Activated CD8-positive, alpha-beta memory T cell treated with anti-CD3 and anti-CD28 coated beads, Interleukin-2, amount 50 U/mL, for 4 hours (primary cell): ENCODE measurements at places on chromosomes 7 and 10.

GRCh38 chr7:18345641-18346234 is 149.8 kb upstream of the HDAC9 start:
- DNase-seq: peak; percentile 17

GRCh38 chr10:52313256-52313932 is 687 bp upstream of the DKK1 start:
- no peak for DNase-seq

DNA sequence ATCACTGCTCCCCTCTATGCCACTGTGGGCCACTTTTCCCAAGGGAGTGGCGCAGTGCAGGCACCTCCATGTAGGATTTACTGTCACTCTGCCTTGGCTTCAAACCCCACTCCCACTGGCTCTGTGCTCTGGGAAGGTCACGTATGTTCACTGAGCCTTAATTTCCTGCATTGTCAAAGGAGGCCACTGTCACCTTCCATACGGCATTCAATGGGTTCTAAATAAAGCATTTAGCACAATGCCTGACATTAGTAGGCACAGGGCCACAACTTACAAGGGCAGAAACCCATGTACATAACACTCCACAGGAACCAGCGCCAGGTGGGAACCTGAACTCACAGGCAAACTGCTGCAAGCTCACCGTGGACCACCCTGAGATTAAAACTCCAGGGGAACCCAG is 196.4 kb downstream of the USP6NL start:
- DNase-seq: no peak

- no peak for DNase-seq
These were observed 57.0 kb downstream of the ICA1 start for GRCh38 chr7:8205031-8205387.

GRCh38 chr10:11177926-11178471 is 160.3 kb downstream of the CELF2 start:
- no peak for DNase-seq

DNA sequence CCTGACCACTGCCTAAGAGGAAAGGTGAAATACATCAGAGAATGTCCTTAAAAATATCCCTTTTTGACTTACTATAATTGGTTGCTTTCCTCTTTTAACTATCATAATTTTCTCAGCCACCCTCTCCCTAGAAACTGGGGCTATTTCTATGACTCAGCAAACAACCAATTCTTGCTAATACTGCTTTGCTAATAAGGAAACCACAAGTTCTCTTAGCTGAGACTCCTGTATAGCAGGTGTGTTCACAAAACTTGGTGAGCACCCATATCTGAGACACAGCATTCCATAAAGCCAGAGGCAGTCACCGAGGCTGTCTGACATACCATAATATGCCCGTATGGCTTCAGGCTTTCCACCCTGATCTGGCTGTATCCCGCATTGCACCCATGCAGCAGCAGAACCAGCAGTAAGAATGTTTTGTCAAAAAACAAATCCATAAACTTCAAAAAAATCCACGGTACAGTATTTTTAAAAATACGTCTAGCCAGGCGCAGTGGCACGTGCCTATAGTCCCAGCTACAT is 191.7 kb upstream of the C7orf33 start:
- no peak for DNase-seq

- DNase-seq: no peak
These were observed 143.1 kb downstream of the GNAI1 start for GRCh38 chr7:80277434-80278427.

GRCh38 chr10:36428507-36428906 is 696.9 kb upstream of the ANKRD30A start:
- DNase-seq: no peak

DNA sequence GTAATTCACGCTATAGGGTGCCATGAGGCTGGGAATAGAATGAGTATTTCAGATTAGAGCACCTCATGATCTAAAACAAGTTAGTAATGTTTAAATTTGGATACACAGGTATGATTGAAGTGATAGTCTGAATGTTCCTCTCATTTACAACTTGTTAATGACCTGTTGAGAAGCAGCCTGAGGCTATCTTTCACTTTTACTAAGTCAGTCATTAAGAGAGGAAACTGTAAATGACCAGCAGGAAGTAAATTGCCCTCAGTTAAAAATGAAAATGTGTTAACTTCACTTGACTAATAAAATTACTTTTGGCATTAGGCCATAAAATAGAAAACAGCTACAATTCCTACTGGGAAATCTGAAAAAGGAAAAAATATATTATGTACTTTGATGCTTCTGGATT is 1042.0 kb downstream of the DNAJB9 start:
- DNase-seq: no peak

DNA sequence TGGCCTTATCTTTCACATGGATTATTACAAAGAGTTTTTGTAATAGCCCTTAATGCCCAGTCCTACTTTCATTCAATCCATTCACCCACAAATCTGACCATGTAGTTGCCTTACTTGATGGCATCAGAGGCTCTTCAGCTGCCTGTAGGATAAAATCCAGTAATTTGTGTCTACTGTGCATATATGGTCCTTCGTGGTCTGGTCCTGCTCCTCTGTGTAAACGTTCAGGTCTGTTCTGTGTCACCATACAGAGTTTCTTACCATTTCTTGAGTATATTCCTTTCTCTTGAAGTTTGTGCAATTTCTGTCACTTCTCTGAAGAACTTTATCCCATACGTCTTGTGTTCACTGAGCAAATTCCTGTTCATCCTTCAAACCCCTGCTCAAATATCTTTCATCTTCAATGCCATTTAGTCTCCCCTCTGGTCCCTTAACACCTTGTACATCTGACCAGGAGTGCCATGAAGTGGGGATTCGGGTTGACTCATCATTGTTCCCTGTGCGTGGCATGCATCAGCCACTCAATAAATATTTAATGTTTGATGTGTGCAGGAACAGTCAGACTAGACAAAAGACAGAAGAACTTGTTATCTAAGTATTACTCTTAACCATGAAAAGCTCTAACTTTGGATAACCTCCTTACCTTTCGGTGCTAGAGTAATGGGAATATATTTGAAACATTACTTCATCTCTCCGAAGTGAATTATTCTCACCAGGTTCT is 98.6 kb upstream of the RPA3 start:
- no peak for DNase-seq

GRCh38 chr10:62903828-62904227 is 87.7 kb upstream of the EGR2 start:
- no peak for DNase-seq

GRCh38 chr10:95706573-95706972 is 12.8 kb upstream of the TCTN3 start:
- DNase-seq: no peak

- DNase-seq: no peak
These were observed 3.1 kb downstream of the ANKRD22 start for GRCh38 chr10:88848499-88848898.

GRCh38 chr7:39700165-39700564 is 76.8 kb downstream of the RALA start:
- no peak for DNase-seq

DNA sequence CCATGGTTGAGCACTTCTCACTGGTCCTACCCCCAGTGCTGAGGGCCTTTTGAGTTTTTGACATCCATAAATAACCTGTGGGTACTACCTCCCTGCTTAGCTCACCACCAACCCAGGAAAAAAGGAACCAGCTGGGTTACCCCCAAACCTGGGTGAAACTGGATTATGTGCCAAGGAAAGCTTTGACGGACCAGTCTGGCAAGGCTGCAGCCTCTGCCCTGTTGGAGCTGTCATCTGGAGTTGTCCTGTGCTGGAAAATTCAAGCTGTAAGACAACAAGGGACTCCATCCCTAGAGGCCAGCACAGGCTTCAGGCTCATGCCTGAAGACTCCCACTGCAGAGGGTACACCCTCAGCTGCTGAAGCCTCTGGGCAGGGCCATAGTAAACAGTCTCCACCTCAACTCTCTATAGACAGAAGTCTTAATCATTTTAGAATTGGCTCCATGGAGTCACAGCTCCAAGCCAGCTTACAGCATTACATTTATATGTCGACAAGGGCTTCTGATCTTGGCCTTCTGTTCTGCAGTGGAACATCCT is 115.5 kb upstream of the AFAP1L2 start:
- DNase-seq: no peak

- DNase-seq: no peak
These were observed 89.8 kb upstream of the PODXL start for GRCh38 chr7:131646203-131646602.

- no peak for DNase-seq
These were observed 484.7 kb downstream of the PTPRN2 start for GRCh38 chr7:158102897-158103296.

DNA sequence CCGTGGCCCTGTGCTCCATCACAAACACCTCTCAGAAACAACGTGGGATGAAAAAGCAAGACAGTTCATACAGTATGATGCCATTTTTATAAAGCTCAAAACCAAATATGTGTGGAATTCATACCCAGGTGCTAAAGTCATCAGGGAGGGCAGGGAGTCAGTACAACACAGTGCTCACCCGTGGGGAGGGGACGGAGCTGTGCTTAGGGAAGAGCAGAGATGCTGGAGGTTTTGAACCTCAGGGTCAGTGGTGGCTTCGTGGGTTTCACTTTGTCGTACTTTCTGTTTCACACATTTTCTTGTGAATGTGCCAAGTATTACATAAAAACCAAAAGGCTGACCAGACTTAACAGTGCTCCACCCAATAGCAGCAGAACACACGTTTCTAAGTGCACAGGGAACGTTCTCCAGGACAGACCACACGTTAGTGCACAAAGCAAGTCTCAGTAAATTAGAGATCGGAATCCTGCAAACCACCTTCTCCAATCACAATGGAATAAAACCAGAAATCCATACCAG is 21.2 kb downstream of the ZMIZ2 start:
- no peak for DNase-seq

DNA sequence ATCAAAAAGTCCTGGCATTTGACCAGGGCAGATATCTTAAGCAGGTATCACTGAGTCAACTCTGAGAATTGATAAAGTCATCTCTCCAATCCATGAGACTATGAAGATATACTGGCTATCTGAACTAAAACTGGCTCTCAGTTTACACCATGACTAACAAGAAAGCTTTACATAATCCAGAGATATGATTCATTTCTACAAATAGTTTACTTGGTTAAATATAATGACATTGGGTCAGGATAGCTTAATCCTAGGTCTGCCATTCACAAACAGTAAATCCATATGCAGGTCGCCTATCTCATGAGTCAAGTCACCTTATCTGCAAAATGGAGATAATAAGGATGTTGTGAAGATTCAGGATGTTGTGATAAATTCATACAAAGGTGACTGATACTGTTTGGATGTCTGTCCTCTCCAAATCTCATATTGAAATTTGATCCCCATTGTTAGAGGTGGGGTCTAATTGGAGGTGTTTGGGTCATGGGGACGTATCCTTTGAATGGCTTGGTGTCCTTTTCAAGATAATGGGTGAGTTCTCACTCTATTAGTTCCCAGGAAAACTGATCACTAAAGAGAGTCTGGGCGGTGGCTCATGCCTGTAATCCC is 117.4 kb downstream of the JMJD1C start:
- no peak for DNase-seq

DNA sequence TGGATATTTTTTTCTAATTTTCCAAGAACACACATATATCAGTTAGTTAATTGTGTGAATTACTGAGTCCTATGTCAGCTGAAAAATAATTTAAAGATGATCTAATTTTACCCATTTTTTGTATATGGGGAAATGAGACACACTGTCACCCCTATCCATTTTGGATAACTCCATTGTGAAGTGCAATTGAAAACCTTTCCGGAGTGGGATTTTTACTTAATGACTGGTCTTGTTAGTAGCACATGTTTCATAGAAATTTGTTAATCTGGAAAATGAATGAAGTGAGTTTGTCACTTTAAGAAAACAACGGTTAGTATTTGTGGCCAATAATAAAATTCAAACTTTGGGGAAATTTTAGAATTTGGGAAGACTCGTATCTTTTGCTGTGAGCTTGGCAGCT is 2.0 kb downstream of the GARS1 start:
- DNase-seq: no peak
